Osteoblast (primary cell): ENCODE measurements at places on chromosomes 5 and 9. TPM values are rescaled to one million over a fixed set of nuclear protein-coding genes. Genes with fewer than 3 reads are reported as not detected.

Gene TMEM232
- total RNA-seq, result 1.4 and 2.7 TPM in 2 replicates

Gene ADAMTS12
- total RNA-seq, result 6.9 and 8.3 TPM in 2 replicates

Gene CTXN3
- not detected in 2 replicates for total RNA-seq

Gene PCDHA8
- 0.29 and 0.36 TPM in 2 replicates for total RNA-seq

Gene AGXT2
- total RNA-seq, result not detected in 2 replicates

Gene PCDHGA8
- 3.5 and 3.6 TPM in 2 replicates for total RNA-seq

Gene GABRA1
- not detected in 2 replicates for total RNA-seq

Gene SPINK9
- not detected in 2 replicates for total RNA-seq

Gene COL5A1
- 571 and 801 TPM in 2 replicates for total RNA-seq

Gene ZBTB34
- total RNA-seq, result 7.6 and 8.8 TPM in 2 replicates

Gene RAD23B
- total RNA-seq, result 148 and 157 TPM in 2 replicates

Gene TMEM215
- not detected in 2 replicates for total RNA-seq

Gene FAM200C
- total RNA-seq, result 3.6 and 5.6 TPM in 2 replicates

Gene RGS3
- 77.4 and 99.3 TPM in 2 replicates for total RNA-seq
